ENCODE measurements at places on chromosomes 7 and 10.

- no peak for DNase-seq
Measured at GRCh38 chr10:46536171-46536570, 20.3 kb downstream of the GPRIN2 start.

- no peak for DNase-seq
Measured at GRCh38 chr10:17023386-17024298, 106.0 kb downstream of the CUBN start.

DNA sequence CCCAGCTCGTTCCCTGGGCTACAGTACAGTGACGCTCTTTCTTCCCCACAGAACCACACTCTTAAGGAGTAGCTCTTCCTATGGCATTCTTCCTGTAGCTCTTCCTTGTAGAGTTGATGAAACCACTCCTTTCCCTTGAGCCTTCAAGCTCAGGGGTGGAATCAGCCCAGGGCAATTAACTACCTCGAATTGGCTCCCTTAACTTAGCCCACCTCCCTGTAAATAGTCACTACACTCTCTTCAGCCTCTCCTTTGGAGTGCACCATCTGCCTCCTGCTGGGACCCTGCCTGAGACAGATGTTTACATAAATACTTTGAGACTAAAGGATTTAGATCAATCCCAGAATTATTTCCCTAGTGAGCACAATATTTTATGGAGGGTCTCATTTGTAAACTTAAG is 537.8 kb upstream of the AUTS2 start:
- DNase-seq, result no peak

DNA sequence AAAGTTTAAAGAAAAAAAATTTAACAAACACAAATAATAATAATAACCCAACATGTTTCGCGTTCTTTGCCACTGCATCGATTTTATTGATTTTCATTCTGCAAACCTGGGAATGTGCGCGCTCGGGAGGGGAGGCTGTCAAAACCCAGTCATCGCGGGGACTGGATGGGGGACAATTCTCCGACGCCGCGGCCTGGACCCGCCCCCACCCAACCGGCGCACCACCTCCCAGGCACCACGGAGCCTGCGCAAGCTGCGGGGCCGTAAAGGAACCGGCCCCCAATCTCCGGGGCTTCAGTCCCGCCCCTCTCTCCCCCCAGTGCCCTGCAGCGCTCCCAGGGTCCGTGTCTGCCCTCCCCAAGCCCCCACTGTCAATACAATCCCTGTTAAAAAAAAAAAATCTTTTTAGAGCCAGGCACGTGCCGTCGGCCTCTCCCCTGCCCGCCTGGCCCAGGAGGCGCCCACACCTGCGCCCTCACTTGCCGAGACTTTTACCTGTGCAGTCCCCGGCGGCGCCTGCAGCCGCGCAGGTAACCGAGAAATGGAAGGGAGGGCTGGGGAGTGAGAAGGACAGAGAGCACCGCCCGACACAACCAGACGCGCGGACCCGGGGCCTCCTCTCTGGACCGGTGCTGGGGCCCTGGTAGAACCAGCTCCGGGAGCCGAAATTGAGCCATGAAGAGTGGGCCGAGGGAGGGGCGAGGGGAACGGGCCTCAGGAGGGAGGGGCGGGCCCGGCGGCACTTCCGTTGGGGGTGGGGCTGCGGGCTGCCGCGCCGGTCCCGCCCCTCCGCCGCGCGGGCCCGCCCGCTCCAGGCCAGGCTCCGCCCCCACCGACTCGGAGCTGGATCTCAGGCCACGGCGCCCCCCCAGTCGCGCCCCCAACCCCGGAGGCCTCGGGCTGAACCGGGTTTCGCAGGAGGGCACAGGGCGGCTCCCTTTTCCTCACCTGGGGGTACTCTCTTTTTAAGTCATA is 7.6 kb upstream of the ZNF503 start:
- peak; percentile 64 for DNase-seq

DNA sequence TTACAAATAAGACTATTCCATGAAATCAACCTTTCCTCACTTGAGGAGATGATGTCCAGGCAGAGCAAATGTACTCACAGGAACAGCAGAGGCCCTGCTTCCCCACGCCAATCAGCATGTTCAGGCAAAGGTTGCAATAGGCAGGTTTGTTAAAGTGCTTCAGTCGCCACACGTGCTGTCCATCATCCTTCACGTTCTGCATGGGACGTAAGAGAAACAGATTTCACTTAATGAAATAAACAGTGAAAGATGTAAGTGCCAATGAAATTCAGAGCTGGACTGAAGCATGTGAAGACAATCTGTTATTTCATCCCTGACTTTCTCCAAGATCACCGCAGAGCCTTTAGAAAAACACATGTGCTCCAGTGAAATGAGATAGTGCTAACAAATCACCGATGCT is 217.4 kb downstream of the DGKB start:
- DNase-seq, result no peak

DNA sequence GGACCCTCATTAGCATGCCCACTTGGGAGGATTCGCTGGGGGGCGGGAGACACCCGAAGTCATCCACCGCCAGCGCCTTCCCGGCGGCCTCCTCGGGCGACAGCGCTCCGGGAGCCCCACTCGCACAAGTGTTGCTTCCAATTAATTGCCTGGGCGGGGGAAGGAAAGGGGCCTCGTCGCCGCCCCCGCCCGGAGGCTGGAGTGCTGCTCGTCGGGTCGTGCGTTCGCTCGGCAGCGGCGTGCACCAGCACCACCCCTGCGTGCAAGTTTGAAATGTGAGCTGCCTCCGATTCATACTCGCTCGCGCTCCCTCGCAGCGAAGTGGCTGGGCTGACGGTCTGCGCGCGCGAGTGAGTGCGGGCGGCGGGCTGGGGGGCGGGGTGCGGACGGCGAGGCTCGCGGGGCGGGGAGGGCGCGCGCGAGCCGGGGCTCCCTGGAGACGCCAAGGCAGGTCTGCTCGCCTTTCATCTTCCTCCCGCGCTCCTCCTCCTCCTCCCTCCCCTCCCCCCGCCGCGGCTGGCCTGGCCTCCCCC is 104.6 kb upstream of the PPIF start:
- DNase-seq, result peak; percentile 38

DNA sequence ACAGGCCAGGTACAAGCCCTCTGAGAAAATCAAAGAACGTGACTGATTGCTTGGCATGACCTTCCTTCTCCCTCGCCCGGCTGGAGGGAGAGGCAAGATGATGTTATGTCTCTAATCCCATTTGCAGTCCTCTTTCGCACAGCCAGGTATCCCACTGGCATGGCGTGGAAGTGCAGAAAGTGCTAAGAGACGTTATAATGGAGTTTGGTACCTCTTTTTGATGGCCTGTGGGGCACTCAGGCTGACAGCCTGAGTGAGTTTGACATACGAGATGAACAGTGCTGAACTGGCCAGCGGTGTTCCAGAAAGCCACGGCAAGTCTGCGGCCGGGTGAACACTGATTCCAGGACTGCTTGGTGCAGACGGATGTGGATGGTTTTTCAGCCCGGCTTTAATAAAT is 241.6 kb downstream of the RAB11FIP2 start:
- DNase-seq, result no peak

- no peak for DNase-seq
Measured at GRCh38 chr7:22480523-22481075, 19.4 kb downstream of the STEAP1B start.

DNA sequence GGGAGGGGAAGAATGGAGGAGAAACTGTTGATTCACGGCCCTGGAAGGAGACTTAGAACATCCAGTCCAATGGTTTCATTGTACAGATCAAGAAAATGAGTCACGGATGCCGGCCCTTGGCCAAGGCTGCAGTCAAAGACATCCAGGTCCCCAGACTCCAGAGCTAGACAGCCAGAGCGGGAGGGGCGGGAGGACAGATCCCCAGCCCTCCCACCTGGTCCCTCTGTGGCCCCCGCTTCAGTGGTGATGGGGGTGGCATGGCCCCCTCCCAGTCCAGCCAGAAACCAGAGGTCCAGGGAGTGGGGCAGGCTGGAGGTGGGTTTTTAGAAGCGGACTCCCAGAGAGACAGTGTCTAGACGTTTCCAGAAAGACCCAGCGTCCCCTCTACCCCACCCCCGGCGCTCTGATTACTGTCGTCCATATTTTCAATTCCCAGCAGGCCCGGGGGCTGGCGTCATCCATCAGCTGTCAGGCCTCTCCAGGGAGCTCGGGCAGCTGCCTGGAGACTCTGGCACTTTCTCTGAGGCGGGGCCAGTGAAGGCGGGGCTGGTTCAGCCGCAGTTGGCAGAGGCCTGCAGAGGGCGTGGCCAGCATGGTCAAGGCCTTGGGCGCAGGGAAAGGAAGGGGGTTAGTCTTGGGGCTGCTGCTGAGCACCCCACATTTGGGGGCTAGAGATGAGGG is 8.0 kb upstream of the HSPB1 start:
- DNase-seq, result no peak

GRCh38 chr7:85030893-85031292 is 156.0 kb downstream of the SEMA3D start:
- DNase-seq, result no peak

DNA sequence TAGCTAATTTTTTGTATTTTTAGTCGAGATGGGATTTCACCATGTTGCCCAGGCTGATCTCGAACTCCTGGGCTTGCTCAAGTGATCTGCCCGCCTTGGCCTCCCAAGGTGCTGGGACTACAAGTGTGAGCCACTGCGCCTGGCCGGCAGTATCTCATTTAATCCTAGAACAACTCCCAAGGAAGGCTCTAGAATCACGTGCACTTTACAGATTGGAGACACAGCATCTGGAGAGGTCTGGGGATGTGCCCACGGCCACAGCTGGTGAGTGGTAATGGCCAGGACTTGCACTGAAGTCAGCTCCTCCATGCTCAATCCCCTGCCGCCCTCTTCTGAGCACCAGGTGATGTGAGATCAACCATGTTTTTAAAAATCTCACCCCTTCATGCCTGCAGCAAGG is 43.1 kb downstream of the CARD11 start:
- no peak for DNase-seq

Measured in progenitor cell of endocrine pancreas (in vitro differentiated cells).